CD4-positive, alpha-beta memory T cell (primary cell): ENCODE measurements at places on chromosomes 7 and 10. TPM values are rescaled to one million over a fixed set of nuclear protein-coding genes. Genes with fewer than 3 reads are reported as not detected.

The GPR158 gene
- polyA plus RNA-seq = not detected

The TMEM176B gene
- polyA plus RNA-seq = not detected

The SAP25 gene
- 0.72 TPM for polyA plus RNA-seq

The DPP6 gene
- not detected for polyA plus RNA-seq

The SNX13 gene
- polyA plus RNA-seq = 13.8 TPM

The C10orf105 gene
- 0.07 TPM for polyA plus RNA-seq

The CTTNBP2 gene
- polyA plus RNA-seq = not detected

The GIMAP7 gene
- polyA plus RNA-seq = 1,096 TPM

The OR6B1 gene
- not detected for polyA plus RNA-seq

The LMTK2 gene
- polyA plus RNA-seq = 0.76 TPM

The EBLN1 gene
- not detected for polyA plus RNA-seq

The DDIT4 gene
- 154 TPM for polyA plus RNA-seq
